Activated CD4-positive, alpha-beta T cell treated with anti-CD3 and anti-CD28 coated beads, Interleukin-2, amount 50 U/mL, for 48 hours (primary cell): ENCODE measurements at places on chromosomes 4 and X.

- DNase-seq, result no peak
These were observed 880 bp upstream of the LONRF3 start for GRCh38 chrX:118973389-118974087.

- no peak for DNase-seq
These were observed 335.1 kb downstream of the SMARCA1 start for GRCh38 chrX:129188231-129188630.

- no peak for DNase-seq
These were observed 219.0 kb downstream of the TLL1 start for GRCh38 chr4:166091912-166092510.

- DNase-seq, result no peak
These were observed 30.9 kb downstream of the STOX2 start for GRCh38 chr4:183936047-183936446.

GRCh38 chr4:183912585-183912984 lies 7.5 kb downstream of the STOX2 start:
- DNase-seq, result no peak

- DNase-seq, result no peak
These were observed 37.0 kb downstream of the XK start for GRCh38 chrX:37722595-37722994.

DNA sequence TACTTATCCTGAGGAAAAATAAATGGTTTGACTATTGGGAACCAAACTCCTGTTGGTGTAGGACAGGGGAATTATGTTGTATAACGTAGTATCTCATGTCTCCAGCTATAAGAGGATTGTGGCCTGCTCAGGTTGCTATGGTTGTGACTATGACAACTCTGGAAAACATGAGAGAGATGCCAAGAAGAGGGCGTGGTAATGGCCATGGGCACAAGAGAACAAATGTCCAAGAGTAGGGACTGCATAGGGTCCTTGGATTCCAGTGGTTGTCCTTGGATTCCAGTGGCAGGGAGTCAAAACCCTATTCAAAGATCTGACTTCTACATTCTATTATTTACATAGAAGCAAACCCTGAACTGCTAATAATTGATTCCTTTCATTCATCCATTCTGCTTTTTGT lies 6.8 kb upstream of the MOB1B start:
- no peak for DNase-seq

DNA sequence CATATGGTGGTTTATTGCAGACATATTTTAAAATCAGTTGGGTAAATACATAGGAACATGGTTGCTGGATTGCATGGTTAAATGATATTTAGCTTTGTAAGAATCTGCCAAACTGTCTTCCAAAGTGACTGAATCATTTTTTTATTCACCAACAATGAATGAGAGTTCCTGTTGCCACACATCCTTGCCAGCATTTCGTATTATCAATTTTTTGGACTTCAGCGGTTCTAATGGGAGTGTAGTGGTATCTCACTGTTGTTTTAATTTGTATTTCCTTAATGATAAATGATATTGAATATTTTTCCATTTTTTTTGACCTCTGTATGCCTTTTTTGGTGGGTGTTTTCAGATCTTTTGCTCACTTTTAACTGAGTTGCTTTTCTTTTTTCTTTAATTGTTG lies 1.4 kb upstream of the MTHFD2L start:
- DNase-seq, result no peak

DNA sequence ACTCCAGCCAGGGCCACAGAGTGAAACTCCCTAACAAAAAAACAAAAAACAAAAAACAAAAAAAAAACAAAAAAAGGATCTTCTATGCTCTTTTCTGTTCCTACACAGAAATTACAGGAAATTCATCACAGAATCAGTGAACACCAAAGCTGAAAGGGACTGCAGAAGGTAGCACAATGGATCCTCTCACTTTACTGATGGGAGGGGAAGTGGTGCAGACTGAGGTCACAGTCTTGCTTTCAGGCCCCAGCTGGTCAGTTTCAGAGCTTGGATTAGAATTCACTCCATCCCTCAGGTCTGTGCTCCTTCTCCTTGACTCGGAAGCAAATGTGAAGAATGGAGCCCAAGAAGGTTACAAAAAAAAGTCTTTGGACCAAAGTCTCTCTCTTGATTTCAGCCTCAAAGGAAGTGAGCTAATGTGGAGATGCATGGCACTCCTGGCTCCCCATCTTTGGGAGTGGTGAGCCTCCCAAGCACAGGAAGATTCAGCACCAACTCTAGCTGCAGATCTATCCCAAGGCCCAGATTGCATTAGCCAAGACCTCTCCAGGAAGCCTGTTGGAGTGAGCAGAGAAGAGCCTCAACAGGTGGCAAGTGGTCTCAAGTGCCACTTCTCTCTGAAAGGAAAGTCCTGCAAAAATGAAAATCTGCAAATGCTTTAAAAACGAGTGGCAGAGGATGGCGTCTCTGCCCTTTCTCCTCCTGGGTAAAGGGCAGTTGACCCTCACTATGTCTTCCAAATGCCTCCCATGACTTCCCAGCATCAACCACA lies 176.0 kb downstream of the MAML3 start:
- DNase-seq, result no peak

- no peak for DNase-seq
These were observed 11.1 kb downstream of the SLC25A43 start for GRCh38 chrX:119410027-119410819.

- no peak for DNase-seq
These were observed 162.8 kb downstream of the GABRB1 start for GRCh38 chr4:47194036-47194737.

- DNase-seq, result peak; percentile 7
These were observed 339.7 kb upstream of the PCDH7 start for GRCh38 chr4:30380404-30380998.

DNA sequence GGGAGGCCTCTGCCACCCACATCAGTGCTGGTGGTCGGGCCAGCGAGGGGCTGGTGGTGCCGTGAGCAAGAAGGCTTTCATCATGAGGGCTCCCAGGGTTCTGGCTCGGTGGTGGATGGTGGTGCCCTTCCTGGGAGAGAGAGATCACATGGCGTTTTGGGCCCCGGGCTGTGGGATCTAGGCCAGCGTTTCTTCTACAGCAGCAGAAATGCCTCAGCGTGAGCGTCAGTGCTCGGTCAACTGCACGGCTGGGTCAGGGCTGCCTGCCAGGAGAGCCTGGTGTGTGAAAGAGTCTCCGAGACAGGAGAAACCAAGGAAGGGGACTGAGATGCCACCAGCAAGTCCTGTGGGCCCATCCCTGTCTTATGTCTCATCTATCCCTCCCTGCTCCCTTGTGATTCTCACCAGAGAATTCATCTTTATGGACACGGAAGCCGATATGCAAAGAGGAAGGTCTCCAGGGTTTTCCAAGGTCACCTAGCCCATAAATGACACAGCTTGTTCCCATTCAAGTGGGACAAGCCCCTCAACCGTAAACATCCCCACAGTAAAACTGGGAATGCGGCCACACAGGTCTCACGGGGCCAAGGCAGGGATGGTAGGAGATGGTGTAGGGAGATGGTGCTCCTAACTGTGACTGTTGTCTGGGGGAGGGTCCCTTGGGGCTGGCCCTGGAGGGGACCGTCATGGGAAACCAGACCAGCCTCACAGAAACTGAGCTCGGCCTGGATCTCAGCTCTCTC lies 99.2 kb downstream of the SORCS2 start:
- no peak for DNase-seq

DNA sequence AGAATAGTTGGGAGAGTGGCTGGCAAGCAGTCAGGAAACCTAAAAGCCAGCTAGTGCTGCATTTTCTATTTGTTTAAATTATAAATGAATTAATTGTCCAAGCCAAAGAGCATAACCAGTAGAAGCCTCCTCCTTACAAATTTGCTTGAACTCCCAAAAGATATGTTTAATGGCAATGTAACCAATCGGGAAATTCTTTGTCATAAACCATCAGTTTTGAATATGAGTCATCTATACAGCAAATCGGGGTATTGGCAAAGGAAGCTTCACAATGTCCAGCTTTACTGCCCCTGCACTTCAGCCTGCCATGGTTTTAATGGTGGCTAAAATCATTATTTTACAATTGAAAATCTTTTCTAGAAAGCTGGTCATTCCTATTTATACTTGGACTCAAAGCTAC lies 216.6 kb downstream of the SHROOM3 start:
- DNase-seq, result no peak

- DNase-seq, result no peak
These were observed 141.0 kb downstream of the TSPAN5 start for GRCh38 chr4:98517218-98518021.

- DNase-seq, result no peak
These were observed 66.1 kb upstream of the EFNB1 start for GRCh38 chrX:68762766-68763165.

DNA sequence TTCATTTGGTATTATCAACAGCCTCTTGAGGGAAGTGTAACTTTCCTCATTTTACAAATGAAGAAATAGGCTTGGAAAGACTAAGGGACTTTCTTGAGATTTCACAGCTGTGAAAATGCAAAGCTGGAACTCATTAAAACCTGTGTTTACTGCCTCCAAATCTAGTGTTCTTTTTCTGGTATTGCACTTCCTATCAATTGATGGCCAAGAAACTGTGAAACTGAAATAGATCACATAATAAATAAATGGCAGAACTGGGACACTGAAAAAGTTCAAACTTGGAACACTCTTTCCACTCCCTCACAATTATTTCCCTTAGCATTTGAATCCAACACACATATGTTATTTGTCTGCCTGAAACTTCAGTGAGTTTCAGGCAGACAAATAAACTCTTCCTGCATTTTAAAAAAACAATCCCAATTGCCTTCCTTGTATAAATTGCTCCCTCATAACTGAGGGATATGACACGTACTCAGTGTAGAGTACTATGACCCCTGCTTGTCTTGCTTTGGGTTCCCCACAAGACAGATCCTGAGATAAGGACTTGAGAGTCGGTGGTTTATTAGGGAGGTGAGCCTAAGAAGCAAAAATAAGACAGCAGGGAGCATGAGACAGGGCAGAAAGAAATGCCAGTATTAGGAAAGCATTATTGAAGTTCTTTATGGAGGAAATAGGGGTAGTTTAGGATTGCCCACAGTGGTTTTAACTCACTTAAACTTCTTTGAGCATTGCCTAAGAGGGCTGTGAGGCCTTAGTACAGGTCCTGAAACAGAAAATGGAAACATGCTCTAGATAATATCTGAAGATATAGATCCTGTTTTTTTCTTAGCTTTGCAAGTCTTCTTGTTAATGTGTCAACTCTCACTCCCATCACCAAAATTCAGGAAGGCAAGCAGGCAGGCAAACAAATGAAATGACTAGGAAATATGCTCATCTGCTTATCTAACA lies 33.9 kb downstream of the RTL3 start:
- DNase-seq, result no peak

GRCh38 chr4:132384709-132385108 lies 764.4 kb upstream of the PCDH10 start:
- no peak for DNase-seq

- no peak for DNase-seq
These were observed 144.8 kb downstream of the BCOR start for GRCh38 chrX:39952989-39953388.

DNA sequence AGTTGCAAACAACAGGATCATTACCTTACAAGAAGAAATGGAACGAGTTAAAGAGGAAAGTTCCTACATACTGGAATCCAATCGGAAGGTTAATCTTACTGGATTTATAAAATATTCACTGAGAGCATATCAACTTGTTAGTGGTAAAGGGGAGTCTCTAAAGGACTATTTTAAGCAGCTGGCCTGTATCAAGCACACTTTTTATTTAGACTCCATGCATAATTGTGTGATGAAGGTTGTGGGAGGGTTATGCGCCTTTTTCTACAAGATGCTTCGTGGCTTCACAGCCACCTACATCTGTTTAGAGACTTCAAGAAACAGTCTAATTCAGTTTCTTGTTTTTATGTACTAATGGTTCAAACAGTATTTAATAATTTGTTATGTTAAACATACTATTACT lies 56.6 kb downstream of the GRSF1 start:
- no peak for DNase-seq

DNA sequence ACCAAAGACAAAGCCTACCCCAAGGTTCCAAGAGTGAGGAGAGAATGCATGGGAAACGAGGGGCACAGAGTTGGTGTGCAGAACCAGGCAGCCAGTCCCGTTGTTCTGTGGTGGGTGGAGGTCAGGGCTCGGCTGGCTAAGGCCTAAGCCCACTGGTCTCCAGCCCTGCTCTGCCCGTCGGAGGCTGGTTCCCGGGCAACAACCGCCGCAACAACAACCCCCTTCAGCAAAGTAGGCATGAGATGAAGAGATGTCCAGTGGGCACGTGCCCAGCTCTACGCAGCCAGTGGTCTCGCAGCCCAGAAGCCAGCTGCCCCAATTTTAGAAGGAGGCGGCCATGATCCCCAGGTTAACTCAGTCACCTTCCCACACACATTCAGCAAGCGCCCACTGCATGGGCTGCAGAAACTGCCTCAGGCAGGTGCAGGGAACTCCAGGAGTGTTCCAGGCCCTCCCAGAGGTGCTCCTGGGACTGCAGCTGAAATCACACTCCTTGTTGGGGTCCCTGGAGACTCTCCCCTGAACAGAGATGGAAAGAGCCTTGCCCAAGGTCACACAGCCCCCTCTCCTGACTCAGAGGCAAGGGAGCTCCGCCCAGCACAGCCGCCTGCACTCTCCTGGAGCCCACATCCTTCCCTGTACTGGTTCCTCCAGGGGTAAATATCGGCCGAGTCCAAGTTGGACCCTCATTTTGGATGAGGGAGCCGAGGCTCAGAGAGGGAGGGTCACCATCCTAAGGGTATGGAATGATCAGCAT lies 25.4 kb upstream of the HTRA3 start:
- no peak for DNase-seq

GRCh38 chr4:55127521-55127920 lies 2.1 kb upstream of the KDR start:
- DNase-seq, result no peak

- no peak for DNase-seq
These were observed 3.4 kb downstream of the SAT1 start for GRCh38 chrX:23786268-23786815.

- DNase-seq, result no peak
These were observed 116.4 kb downstream of the RAB28 start for GRCh38 chr4:13367691-13368090.

GRCh38 chr4:23920716-23921446 lies 31.0 kb upstream of the PPARGC1A start:
- no peak for DNase-seq

- no peak for DNase-seq
These were observed 26.1 kb downstream of the KLHL34 start for GRCh38 chrX:21632027-21632426.

DNA sequence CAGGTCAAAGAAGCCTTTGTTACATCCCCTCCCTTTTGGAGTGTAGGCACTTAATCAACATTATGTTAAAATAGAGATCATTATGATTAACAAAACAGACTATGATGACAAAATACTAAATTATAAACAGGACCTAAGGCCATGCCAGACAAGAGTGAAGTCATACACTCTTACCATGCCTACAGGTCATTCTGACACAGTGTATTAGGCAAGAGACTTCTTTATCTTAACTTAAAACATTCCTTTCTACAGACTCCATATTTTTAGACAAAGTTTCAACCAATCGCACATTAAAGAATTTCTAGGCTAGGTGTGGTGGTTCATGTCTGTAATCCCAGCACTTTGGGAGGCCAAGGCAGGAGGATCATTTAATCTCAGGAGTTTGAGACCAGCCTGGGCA lies 128.6 kb upstream of the SLC34A2 start:
- no peak for DNase-seq

- no peak for DNase-seq
These were observed 9.7 kb upstream of the RAB28 start for GRCh38 chr4:13493793-13494192.

GRCh38 chr4:153513596-153513995 lies 47.4 kb downstream of the TMEM131L start:
- no peak for DNase-seq

GRCh38 chrX:20434986-20435385 lies 168.3 kb upstream of the RPS6KA3 start:
- DNase-seq, result no peak
